Amniotic epithelial cell (primary cell): ENCODE measurements at places on chromosomes 6 and 20.
A peak's percentile ranks its signal among the peaks of the same experiment; 100 is the strongest.

GRCh38 chr6:219641-220198, 72.6 kb upstream of the DUSP22 start:
- no peak for DNase-seq

DNA sequence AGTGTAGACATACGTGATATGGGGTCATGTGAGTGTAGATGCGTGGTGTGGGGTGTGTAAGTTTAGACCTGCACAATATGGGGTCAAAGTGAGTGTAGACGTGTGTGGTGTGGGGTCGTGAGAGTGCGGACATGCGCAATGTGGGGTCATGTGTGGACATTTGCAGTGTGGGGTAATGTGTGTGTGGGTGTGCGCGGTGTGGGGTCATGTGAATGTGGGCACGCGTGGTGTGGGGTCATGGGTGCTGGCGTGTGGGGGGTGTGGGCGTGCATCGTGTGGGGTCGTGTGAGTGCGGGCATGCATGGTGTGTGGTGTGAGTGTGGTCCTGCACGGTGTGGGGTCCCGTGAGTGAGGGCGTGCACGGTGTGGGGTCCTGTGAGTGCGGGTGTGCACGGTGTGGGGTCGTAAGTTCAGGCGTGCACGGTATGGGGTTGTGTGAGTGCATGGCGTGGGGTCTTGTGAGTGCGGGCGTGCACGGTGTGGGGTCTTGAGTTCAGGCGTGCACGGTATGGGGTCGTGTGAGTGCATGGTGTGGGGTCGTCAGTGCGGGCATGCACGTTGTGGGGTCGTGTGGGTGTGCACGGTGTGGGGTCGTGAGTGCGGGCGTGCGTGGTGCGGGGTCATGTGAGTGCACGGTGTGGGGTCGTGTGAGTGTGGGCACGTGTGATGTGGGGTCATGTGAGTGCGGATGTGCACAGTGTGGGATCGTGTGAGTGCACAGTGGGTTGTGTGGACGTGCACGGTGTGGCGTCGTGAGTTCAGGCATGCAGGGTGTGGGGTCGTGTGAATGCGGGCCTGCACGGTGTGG, 14.3 kb downstream of the PCMTD2 start:
- DNase-seq = no peak

GRCh38 chr6:151609146-151609902, 115.5 kb downstream of the CCDC170 start:
- DNase-seq = no peak

GRCh38 chr6:79671600-79672266, 40.6 kb downstream of the SH3BGRL2 start:
- DNase-seq = peak; percentile 60

- DNase-seq = peak; percentile 35
Observed at GRCh38 chr20:38338849-38339520, 7.3 kb upstream of the LBP start.

DNA sequence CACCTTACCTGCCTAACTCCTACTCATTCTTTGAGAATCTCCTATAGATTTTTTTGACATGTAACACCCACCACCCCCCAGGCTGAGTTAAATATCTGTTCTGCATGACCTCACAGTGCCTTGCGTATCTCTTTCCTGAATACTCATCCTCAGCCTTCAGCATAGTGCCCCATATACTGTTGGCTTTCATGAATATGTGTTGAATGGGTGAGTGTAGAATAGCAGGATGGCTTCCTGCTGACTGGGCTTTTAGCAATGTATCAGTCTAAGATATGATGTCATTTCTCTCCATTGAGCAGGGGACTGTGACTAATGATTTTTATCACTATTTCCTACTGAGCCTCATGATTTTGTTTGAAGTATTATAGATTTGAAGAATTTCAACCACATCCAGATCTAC, 361.6 kb upstream of the MARCKS start:
- DNase-seq = peak; percentile 47

DNA sequence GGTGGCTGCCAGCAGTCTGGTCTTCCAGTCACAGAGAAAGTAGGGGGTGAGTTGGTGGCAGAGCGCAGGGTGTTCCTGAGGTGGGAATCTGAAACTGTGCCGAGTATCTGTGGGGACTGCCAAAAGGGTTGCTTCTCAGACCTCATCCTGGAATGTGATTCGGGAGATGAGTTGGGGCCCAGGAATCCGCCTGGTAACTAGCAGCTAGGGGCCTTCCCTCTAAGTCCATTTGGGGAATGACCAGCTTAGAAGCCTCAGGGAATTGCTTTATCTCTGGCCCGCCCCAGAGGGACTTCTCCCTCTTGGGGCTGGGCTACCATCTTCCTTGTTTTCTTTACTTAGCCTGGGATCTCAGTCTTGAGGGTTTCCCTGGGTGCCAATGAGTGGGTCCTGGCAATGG, 49.6 kb downstream of the MOCS1 start:
- peak; percentile 13 for DNase-seq

DNA sequence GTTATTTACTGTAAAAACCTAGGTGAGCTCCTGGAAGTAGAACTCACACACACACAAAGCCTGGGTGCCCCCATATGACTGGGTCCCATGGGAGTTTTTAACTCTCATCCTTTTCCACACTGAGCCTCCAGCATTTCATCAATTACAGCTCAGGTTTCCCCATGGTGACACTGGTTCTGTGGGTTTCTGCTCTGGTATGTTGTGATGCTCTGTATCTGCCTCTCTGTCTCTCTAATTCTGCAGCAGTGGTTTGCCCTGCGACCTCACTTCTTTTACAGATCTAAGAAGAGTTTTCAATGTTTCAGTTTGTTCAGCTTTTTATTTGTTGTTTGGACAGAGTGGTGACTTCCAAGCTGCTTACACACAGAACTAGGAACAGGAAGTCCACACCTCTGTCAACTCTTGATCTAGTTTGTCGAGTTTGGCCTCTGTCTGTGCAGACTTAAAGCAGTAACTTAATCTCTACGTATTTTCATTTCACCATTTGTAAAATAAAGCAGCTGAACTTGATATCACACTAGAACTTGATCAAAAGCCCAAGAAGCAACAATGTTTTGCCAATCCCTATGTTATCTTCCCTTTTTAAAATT, 554.3 kb downstream of the EPHA7 start:
- no peak for DNase-seq

GRCh38 chr20:17648791-17649730, 33.0 kb downstream of the RRBP1 start:
- no peak for DNase-seq

DNA sequence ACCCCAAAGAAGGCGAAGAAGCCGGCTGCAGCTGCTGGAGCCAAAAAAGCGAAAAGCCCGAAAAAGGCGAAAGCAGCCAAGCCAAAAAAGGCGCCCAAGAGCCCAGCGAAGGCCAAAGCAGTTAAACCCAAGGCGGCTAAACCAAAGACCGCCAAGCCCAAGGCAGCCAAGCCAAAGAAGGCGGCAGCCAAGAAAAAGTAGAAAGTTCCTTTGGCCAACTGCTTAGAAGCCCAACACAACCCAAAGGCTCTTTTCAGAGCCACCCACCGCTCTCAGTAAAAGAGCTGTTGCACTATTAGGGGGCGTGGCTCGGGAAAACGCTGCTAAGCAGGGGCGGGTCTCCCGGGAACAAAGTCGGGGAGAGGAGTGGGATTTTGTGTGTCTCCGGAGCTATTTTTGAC, 69.6 kb downstream of the HFE start:
- DNase-seq = no peak

DNA sequence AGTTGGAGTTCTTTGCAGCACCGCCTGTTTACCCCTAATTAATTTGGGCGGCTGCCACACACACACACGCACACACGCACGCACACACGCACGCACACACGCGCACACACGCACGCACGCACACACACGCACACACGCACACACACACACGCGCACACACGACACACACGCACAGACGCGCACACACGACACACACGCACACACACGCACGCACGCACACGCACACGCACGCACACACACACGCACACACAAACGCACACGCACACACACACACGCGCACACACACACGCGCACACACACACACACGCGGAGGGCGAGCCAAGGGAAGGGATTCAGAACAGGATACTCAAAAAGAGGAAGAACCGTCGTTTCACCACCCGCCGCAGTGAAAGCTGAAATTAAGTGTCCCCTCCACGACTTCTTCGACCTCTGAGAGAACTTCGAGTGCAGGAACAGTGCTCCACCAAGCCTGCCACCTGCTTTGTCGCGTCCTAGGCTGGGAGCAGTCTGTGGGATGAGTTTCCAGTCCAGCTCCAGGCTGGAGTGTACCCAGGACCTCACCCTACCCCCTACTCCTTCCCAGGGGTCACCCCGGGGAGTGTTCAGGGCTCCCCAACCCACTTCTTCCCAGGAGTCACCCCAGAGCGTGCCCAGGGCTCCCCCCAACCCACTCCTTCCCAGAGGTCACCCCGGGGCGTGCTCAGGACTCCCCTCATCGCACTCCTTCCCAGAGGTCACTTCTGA, 1.1 kb downstream of the RNASET2 start:
- no peak for DNase-seq

DNA sequence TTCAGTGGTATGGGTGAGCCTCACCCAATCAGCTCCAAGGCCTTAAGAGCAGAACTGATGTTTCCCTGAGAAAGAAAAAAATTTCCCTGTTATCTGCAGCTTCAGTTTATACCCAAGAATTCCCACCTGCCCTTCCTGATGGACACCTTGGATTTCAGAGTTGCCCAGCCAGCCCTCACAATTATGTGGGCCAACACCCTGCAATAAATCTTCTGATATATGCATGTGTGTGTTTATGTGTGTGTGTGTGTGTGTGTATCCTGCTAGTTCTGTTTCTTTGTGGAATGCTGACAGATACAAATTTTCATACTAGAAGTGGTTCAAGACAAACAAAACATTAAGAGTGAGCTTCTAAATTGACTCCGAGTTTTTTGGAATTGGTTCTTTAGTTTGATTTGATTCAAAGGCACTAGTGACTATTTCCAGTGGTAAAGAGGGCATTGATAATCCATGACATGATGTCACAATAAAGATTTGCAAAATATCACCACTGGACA, 246.6 kb upstream of the BTBD3 start:
- DNase-seq = no peak

GRCh38 chr20:4120921-4121321, 105.6 kb upstream of the RNF24 start:
- DNase-seq = no peak

- DNase-seq = no peak
Observed at GRCh38 chr6:114272582-114272981, 70.2 kb downstream of the HS3ST5 start.

- no peak for DNase-seq
Observed at GRCh38 chr6:40631744-40632143, 44.6 kb upstream of the LRFN2 start.

GRCh38 chr6:144769142-144769541, 484.0 kb downstream of the UTRN start:
- no peak for DNase-seq

DNA sequence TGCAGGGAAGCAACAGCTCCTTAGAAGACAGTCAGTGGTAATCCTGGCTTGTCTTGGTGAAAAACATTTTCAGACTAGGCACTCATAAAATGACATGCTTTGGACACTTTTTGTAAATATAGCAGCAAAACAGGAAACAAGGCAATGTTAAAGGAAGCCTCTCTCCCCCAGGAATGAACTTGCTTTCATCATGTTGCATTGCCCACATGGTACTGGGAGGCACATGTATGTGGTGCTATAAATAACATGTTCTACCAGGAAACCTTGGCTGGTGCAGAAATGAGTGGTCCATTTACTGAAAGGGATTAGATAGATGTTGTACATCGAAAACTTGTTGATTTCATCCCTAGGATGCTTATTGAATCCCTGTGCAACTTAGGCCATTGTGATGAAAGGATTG, 121.4 kb upstream of the RREB1 start:
- DNase-seq = no peak

DNA sequence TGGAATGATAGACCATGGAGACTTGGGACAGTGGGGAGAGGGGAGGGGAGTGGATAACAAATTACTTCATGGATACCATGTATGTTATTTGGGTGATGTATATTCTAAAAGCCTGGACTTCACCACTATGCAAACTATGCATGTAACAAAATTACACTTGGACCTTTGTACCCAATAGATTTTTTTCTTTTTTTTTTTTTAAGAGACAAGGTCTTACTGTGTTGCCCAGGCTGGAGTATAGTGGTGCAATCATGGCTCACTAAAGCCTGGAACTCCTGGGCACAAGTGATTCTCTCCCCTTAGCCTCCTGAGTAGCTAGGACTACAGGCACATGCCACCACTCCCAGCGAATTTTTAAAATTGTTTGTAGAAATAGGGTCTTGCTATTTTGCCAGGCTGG, 45.3 kb downstream of the RIPOR2 start:
- DNase-seq = no peak

DNA sequence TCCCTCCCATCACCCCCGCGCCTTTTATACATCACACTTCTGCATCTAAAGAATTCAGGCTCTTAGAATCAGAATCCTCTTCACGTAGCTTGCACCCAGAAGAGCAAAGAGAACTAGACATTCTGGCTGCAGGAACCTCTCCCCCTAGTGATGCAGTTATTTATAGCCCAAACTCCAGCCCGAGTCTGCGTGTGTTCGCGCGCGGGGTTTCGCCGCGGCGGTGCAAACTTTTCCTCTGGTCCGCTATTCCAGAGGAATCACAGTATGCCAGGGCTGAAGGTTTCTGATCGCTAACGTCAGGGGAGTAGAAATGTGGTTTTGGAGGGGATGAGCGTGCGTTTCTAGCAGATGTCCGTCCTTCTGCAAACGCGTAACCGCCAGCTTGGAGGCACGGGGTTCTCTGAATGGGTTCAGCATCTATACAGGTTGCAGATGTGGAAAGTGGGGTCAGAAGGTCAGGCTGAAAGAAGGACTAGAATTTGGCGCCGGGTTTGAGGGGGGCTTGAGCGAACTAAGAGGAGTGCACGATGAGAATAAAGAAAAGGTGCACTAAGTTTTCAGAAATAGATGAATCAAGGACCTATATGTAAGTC, 1.8 kb downstream of the EPHA7 start:
- DNase-seq = peak; percentile 29

DNA sequence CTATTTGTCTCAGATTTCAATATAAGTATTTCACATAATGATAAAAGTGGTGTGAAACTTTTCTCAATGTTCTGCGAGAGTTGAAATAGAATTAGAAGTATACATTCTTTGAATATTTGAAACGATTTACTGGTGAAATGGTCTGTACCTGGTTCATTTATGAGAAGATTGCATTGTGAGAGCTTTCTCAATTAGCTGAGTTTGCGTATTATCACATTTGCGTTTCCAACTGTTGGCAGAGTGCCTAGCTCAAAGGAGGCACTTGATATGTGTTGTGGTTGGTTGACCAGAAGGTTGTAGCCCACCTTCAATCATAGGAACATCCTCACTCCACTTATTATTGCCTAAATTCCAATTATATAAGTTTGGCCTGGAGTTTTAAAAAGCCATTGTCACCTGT, 58.8 kb upstream of the EXOC2 start:
- DNase-seq = no peak
